ENCODE measurements at places on chromosomes 1 and 21. TPM values are rescaled to one million over a fixed set of nuclear protein-coding genes. Genes with fewer than 3 reads are reported as not detected.

The E2F2 gene
- 0.29 TPM for total RNA-seq

The PTGER3 gene
- 253 TPM for total RNA-seq

The RIPPLY3 gene
- not detected for total RNA-seq

The COL8A2 gene
- total RNA-seq, result 3.3 TPM

The HJV gene
- not detected for total RNA-seq

The SMIM1 gene
- total RNA-seq, result 3.7 TPM

DNA sequence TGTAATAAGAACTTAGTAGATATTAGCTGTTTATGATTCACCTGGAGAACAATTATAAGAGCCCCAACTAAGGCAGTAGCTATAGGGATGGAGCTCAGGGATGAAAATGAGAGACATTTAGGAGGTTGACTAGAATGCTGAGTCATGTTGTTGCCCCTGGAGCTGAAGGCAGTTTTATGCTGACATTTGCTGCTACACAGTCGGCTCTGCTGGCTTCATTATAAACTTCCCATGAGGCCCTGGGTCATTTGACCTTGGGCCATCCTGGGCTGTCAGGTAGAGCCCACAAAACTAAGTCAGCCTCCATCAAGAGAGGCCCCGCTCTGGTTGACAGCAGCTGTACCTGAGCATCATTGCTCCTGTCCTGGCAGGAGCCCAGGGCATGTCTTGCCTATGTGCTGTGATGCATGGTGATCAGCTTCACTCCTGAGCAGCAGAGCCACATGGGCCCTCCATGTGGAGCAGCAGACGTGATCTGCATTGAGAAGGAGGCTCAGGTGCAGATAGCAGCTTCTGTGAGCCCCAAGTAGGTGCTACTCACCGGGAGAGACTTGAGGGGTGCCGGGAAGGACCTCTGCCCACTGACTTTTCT lies 112.4 kb downstream of the TBX19 start:
- no peak for DNase-seq

DNA sequence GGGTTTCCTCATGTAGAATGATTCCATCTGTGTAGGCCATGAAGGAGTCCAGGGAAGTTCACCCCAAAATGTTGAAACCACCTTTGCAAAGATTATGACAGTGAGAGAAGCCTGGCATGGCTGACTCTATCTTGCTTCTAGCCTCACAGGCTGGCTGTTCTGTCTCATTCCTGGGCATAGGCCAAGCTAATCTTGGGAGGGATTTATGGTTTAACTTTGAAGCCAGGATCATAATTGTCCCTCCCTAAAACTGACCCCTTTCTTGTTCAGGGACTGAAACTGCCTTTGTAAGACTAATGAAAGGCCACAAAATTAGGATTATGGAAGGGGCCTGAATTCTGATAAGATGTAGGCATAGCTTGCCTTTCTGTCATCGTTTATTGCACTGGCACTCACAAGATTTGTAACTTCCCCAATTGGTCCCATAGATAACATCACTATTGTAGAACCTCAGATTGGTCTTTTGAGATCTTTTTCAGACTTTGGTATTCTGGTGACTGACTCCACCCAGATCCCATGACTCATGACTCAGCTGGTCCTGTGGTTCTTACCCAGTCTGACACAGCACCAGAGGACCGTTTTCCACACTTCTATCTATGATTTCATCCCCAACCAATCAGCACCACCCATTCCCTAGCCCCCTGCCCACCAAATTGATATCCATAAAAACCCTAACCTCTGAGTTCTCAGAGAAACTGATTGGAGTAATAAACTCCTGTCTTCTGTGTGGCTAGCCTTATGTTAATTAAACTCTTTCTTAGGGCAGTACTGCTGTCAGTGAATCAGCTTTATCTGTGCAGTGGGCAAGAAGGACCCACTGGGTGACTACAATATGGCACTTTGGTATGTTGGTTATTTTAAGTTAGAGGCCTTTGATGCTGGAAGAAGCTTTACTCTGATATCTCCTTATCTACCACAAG lies 13.6 kb upstream of the LAMTOR5 start:
- DNase-seq, result no peak

- DNase-seq, result no peak
Measured at GRCh38 chr1:102757363-102757762, 351.0 kb downstream of the COL11A1 start.

DNA sequence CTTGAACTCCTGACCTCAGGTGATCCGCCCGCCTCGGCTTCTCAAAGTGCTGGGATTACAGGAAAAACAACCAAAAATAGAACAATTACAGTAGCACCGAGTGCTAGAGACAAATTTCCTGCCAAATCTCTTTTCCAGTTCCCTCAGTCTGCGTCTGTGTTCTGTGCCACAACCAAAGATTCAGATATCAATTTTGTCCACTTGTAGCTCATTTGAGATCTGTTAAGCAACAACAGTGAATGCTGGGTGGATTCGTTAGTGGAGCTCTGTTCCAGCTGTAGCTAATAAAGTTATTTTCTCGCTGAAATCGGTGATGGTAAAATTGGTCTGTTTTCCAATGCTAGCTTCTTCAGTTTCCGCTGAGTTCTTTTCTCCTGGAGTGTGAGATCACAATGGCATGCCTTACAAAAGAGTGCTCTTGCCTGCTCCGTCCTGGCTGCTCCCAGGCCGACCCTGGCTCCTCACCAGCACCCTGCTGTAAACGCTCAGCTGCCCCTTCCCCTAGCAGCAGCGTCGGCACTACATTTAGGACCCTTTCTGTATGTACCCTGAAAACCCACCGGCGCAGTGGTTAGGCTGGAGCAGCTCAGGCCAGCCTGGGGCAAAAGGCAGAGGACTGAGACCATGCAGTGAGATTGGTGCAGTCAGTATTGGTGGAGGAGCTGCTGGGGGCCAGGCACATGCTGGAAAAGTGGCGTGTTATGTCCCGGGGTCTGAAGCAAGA lies 395.4 kb downstream of the KIF26B start:
- peak; percentile 76 for DNase-seq

DNA sequence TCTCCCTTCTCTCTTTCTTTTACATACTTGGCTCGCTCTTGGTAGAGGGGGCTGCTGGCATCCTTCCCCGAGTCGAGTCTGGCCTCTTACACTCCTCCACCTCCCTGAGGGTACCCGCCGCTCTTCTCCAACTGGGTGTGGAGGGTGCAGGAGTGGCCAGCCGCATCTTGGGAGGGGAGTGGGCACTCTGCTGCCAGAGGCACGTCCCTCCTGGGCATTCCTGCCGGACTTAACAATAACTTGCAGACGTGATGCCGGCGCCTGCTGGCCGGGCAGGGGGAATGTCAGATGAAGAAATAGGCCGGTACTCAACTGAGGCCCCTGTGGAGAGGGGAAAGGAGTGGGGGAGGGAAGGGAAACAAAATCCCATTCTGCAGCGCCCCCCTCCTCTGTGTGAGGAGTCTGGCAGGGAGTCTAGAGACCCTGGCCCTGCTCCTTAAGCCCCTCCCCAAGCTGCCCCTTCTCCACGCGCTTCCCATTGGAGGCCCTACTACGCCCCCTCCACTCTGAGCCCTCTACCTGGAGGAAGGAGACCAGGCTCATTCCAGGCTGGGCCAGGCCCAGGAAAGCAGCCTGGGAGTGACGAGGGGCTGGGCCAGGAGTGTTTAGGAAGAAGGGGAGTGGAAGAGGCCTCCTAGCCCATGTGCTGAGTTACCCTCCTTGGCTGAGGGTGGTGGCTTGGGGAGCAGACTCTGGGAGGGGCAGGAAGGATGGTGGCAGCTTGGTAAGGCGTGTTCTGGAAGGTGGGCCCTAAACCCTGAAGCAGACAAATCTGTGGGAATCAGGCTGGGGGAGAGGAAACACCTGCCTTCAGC lies 1.8 kb downstream of the ATP2B4 start:
- no peak for DNase-seq

DNA sequence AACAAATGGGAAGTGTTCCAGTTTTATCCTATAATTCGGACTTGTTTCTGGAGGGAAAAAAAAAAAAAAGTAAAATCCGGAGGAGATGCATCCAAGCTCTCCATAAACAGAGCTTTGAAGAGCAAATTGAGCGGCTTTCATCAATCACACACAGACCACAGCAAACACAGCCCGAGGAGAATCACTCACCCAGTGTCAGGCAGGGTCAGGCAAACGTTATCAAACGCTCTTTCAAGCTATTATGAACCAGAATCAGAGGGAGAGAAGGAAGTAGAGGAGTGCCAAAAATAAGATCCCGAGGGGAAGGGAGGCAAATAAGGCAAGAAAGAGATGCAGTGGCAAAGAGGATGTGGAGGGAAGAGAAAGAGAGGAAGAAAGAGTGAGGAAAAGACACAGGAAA lies 188.3 kb upstream of the CAMK1G start:
- no peak for DNase-seq

DNA sequence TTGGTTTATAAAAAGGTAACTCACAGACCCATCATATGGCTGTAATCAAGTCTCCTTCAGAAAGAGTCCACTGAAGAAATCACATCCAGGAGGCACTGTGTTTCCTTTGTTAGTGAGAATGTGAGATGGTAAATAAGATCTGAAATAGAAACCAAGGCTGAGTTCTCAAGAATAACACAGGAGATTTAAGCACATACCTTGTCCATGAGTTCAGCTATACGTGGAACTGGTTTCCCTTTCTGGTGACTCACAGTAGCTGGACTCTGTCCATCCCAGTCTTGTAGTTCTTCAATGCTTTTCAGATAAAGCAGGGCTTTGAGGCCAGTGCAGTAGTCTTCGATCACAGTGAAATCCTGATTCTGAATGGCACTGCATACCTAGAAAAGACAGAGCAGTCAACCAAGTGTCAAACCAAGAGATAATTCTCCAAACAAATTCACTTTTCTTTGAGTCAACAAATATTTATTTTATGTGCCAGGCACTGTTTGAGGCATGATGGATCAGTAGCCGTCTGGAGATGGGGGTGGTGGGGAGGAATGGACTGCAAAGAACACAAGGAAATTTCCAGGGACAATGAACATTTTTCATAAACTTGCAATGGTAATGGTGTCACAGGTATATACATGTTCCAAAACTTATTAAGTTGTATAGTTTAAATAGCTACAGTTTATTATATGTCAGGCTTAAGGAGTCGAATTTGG lies 471.4 kb downstream of the PTBP2 start:
- DNase-seq, result no peak

DNA sequence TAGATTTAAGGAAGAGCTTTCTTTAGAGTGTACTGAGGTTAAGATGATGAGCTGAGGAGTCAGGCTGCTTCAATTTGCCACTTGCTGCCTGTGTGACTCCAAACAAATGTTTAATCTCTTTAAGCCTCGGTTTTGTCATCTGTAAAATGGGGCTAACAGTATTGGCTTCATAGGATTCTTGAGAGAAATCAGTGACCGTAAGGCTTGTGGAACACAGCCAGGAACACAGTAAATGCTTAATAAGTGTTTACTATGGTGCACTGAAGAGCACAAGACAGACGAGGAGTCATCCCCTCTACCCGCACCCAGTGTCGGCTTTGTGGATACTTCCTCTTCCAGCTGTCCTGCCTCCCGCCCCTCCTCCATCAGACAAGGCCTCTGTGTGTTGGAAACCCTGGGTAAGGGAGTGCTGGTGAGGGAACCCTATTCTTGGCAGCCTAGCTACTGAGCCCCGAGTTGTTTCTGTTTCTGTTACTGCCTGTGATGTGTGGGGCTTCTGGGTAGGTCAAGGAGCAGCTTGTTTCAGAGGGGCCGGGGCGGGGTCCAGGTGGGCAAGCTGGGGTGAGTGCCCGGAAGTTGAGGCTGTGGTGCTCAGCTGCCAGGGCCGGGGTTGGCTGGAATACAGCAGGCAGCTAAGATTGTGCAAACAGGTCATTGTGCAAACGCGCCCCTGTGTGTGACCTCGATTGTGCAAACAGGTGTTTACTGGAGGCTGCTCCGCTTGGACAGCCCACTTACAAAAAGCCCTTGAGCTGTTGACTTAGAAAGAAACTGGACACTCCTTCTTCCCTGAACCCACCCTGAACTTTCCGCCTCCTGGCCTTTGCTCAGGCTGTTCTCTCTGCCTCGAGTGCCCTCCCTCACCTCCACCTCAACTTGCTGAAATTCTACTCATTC lies 4.0 kb upstream of the CSF3R start:
- DNase-seq, result peak; percentile 90

- DNase-seq, result no peak
Measured at GRCh38 chr1:91605566-91605965, 104.9 kb downstream of the CDC7 start.

- no peak for DNase-seq
Measured at GRCh38 chr1:145963265-145964019, 933 bp downstream of the ANKRD34A start.

GRCh38 chr1:36150296-36151133 lies 1.2 kb upstream of the TRAPPC3 start:
- peak; percentile 93 for DNase-seq

DNA sequence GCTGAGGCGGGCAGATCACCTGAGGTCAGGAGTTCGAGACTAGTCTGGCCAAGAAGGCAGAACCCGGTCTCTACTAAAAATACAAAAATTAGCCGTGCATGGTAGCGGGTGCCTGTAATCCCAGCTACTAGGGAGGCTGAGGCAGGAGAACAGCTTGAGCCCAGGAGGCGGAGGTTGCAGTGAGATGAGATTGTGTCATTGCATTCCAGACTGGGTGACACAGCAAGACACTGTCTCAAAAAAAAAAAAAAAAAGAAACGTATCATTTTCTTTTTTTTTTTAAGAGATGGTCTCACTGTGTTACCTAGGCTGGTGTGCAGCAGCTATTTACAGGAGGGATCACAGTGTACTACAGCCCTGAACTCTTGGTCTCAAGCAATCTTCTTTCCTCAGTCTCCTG lies 47.3 kb downstream of the ITGB3BP start:
- no peak for DNase-seq

- no peak for DNase-seq
Measured at GRCh38 chr1:212975111-212975918, 25.0 kb downstream of the VASH2 start.

GRCh38 chr1:95033843-95034242 lies 38.9 kb downstream of the ALG14 start:
- no peak for DNase-seq

GRCh38 chr1:192793983-192794767 lies 14.7 kb upstream of the RGS2 start:
- DNase-seq, result no peak

GRCh38 chr1:207179036-207179435 lies 75.0 kb downstream of the C4BPA start:
- no peak for DNase-seq

- no peak for DNase-seq
Measured at GRCh38 chr1:209652121-209652735, at the start of gene LAMB3. Gene LAMB3, minus strand, starts transcription at chr1:209652425. Its CDS starts 1,481 bp downstream, at chr1:209650944.

DNA sequence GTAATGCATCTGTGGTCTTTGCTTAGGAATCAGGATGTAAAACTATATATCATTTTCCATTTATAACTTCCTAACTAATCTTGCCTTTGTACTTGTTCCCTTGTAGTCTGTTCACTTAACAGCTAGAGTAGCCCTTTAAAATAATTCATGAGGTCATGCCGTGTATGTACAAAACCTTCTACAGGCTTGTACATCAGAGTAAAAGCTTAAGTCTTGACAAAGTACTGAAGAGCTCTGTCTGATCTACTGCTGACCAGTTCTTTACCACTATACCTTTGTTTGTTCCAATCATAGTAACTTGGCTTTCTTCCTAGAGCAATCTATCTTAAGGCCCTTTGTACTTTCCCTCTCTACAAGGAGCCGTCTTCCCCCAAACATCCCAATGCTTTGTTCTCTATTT lies 90.7 kb upstream of the KIAA1614 start:
- no peak for DNase-seq

DNA sequence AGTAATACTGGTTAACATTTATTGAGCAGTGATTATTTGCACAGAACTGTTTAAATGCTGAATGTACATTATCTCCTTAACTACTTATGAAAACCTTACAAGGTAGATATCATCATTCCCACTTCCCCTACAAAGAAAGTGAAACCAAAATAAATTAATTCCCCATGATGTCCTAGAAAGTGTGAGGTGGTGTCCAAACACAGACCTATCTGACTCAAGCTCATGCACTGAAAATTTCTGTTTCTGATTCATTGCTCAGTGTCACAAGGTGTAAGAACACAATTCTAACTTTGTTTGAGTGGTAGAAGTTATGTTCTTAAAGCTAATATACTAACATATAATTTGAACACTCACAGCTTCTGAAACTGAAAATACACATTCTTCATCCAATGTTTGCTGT lies 178.7 kb downstream of the MRPL39 start:
- no peak for DNase-seq
